Effector memory CD8-positive, alpha-beta T cell (primary cell): ENCODE measurements at places on chromosomes 5 and 9.

DNA sequence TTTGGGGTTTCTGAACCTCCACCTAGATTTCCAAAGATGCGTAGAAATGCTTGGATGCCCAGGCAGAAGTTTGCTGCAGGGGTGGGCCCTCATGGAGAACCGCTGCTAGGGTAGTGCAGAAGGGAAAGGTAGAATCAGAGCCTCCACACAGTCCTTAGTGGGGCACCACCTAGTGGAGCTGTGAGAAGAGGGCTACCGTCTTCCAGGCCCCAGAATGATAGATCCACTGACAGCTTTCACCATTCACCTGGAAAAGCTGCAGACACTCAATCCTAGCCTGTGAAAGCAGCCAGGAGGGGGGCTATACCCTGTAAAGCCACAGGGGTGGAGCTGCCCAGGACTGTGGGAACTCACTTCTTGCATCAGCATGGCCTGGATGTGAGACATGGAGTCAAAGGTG is 13.3 kb upstream of the HSDL2 start:
- peaks cover 2% of the 10 kb centered on the region for H3K36me3 ChIP-seq
- no peaks in the 10 kb centered on the region for H3K4me1 ChIP-seq
- no peak overlapping the region for H3K27ac ChIP-seq
- H3K4me3 ChIP-seq: no peak overlapping the region

- no peaks in the 10 kb centered on the region for H3K36me3 ChIP-seq
- H3K27ac ChIP-seq: no peak overlapping the region
- DNase-seq: no peak
- H3K4me3 ChIP-seq: no peak overlapping the region
- no peaks in the 10 kb centered on the region for H3K4me1 ChIP-seq
Observed at GRCh38 chr9:111178331-111179055, 140.2 kb upstream of the LPAR1 start.

- H3K27me3 ChIP-seq: no peaks in the 10 kb centered on the region
- H3K4me1 ChIP-seq: peaks cover 26% of the 10 kb centered on the region
- no peak for DNase-seq
- H3K27ac ChIP-seq: peak overlapping the region; percentile 97
- H3K4me3 ChIP-seq: peak overlapping the region; percentile 77
Observed at GRCh38 chr9:126412905-126413304, 86.3 kb downstream of the MVB12B start.

DNA sequence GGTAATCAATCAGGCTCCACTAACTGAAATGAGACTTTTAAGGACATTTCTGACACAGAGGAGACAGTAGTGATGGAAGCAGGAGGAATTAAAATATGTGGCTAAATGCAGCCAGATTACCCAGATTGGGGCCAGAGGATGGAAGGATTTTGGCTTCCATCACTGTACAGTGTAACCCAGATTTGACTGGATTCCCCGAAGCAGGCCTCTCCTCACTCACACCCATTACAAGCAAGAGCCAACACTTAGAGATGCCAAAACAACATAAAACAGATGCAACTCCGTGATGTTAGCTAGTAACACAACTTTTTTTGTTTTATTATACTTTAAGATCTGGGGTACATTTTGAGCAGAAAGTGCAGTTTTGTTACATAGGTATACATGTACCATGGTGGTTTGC is 17.6 kb downstream of the TEK start:
- H3K4me1 ChIP-seq: no peaks in the 10 kb centered on the region
- no peaks in the 10 kb centered on the region for H3K36me3 ChIP-seq
- H3K4me3 ChIP-seq: no peak overlapping the region
- H3K27ac ChIP-seq: no peak overlapping the region

- H3K36me3 ChIP-seq: peaks cover 85% of the 10 kb centered on the region
- H3K4me1 ChIP-seq: peaks cover 59% of the 10 kb centered on the region
- no peaks in the 10 kb centered on the region for H3K27me3 ChIP-seq
- peak overlapping the region; percentile 99 for H3K4me3 ChIP-seq
- peak overlapping the region; percentile 100 for H3K27ac ChIP-seq
Observed at GRCh38 chr9:125238127-125238914, 2.8 kb downstream of the HSPA5 start.

DNA sequence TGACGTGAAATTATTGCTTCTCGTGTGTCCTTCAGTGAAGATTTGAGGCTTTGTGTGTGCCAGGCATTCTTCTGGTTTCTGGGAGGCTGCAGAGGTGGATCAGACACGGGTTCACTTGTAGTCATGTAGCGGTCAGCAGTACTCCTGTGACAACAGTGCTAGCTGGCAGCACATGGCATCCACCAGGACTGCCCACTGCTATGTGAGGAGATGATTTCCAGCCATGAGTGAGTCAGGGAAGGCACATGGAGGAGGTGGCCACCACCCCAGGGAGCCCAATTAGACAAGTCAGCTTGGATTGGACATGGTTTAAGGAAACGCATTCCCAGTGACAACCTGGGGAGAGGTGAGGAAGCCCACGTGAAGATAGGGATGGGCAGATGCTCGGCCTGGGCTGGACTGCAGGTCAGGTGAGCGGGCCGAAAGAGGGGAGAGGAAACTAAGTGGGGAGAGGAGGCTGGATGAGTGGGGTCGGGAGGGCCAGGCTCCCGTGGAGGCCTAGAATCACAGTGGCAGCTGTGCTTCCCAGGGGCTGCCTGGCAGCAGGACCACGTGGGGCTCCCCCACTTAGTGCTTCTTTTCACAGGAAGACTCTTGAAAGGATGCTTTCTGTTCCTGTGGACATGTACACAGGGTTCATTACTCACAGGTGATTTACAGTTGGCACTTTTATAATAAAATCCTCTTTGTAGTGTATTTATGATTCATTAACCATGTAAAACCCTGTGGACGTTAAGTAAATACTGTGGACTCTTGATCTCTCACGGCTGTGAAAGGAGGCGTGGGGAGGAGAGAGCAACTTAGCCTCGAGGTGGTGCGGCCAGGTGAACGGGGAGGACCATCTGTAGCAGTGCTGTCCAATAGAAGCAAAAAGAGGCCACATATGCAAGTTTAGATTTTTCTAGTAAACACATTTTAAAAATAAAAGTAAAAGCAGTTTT is 80.0 kb upstream of the OTULINL start:
- no peak overlapping the region for H3K4me3 ChIP-seq
- no peak for DNase-seq
- no peak overlapping the region for H3K27ac ChIP-seq
- H3K4me1 ChIP-seq: peaks cover 2% of the 10 kb centered on the region
- no peaks in the 10 kb centered on the region for H3K27me3 ChIP-seq
- no peaks in the 10 kb centered on the region for H3K36me3 ChIP-seq

DNA sequence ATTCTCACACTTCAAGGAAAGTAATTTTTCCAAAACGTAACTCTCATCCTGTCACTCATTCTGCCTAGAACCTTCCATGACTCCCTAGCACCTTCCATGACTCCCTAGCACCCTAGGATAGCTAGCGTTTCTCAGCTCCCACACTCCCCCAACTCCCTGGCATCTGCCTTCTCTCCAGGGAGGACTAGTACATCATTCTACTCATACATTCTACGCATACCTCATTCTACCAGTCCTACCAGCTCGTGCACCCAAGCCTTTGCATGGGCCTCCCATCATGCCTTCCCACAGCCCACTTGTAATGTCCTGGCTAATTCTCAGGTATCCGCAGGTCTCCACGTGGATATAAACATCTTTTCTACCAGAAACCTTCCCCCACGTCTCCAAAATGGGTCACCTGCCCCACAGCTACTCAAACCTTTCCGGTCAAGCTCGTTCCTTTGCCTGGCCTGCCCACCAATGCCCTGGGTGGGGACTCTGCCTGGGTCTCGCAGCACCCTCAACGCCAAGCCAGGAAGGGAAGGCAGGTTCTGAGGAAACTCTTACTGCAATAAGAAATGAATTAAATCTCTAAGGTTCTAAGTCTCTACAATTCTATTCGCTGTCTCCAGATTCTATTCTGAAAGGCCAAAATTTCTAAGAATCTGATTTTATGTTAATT is 930 bp downstream of the ANKS6 start:
- DNase-seq: no peak
- H3K4me1 ChIP-seq: peaks cover 29% of the 10 kb centered on the region
- no peaks in the 10 kb centered on the region for H3K27me3 ChIP-seq
- no peak overlapping the region for H3K27ac ChIP-seq
- peaks cover 2% of the 10 kb centered on the region for H3K36me3 ChIP-seq
- H3K4me3 ChIP-seq: peak overlapping the region; percentile 92

- peaks cover 8% of the 10 kb centered on the region for H3K4me1 ChIP-seq
- no peak for DNase-seq
- H3K27me3 ChIP-seq: no peaks in the 10 kb centered on the region
- H3K36me3 ChIP-seq: no peaks in the 10 kb centered on the region
Observed at GRCh38 chr5:74956278-74956677, 90.1 kb upstream of the FAM169A start.

DNA sequence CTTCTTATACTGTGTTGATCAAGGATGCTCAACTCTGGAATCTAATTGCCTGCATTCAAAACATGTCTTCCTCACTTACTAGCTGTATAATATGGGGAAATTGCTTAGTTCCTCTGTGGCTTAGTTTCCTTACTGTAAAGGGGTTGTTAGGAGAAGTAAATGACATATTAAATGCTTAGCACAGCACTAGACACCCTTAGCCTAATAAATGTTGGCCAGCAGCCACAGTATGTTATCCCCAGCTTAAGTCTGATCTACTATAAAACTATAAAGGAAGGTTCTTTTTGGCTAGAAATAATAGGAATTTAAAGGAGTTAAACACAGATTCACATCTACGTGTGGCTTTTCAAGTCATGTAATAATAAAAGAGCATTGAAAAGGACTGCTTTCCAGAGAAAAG is 232.4 kb downstream of the PCSK1 start:
- no peak overlapping the region for H3K4me3 ChIP-seq
- no peak overlapping the region for H3K27ac ChIP-seq

DNA sequence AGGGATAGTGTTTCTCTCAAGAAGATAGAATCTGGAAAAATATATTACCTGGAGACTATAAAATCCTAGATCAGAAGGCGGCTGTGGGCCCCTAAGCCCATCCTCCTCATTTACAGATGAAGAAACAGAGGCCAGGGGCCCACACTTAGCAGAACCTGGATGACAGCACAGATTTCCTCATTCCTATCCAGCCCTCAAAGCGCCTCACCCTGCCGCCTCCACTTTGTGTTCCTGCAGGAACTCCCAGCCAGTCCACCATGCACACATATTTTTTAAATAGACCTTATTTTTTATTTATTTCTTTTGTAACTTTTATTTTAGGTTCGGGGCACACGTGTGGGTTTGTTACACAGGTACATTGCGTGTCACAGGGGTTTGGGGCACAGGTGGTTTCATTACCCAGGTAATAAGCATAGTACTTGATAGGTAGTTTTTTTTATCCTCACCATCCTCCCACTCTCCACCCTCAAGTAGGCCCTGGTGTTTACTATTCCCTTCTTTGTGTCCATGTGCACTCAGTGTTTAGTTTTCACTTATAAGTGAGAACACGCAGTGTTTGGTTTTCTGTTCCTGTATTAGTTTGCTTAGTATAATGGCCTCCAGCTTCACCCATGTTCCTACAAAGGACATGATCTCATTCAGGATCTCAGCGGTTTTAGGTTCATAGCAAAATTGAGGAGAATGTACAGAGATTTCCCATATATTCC is 85.5 kb upstream of the MAP1B start:
- peaks cover 45% of the 10 kb centered on the region for H3K27me3 ChIP-seq
- H3K27ac ChIP-seq: no peak overlapping the region
- no peak for DNase-seq
- no peaks in the 10 kb centered on the region for H3K4me1 ChIP-seq

DNA sequence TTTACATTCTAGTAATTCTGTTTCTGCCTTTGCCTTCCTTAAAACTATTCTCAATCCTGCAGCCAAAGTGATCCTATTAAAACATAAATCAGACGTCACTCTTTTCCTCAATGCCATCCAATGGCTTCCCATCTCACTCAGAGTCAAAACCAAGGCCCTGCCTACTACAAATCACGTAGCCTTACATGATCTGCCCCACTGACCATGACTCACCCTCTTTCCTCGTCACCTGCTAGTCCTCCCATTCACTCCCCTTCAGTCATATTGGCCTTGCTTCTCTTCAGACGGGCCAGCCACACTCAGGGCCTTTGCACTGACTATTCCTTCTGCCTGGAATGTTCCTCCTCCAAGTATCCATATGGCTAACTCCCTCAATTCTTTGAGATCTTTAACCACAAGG is 39.0 kb upstream of the DMXL1 start:
- H3K4me3 ChIP-seq: no peak overlapping the region
- H3K36me3 ChIP-seq: no peaks in the 10 kb centered on the region
- DNase-seq: no peak
- no peaks in the 10 kb centered on the region for H3K27me3 ChIP-seq
- peak overlapping the region; percentile 87 for H3K27ac ChIP-seq

DNA sequence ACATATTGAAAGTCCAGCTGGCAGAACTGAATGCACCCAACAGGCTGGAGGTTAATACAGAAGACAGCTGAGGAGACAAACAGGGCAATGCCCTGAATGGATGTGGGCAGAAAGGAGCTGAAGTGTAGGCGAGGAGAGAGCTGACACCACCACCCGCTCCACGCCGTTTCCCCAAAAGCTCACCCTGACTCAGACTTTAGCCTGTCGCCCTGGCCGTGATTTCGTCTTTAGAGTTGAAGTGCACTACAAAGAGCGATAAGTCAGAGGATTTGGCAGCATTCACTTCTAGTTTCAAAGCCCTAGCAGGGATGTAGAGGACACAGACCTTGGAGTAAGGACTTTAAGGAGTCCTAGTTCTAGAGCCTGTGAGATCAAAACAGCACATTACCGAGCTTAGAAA is 2.2 kb upstream of the ERAP1 start:
- H3K4me1 ChIP-seq: peaks cover 29% of the 10 kb centered on the region
- no peak for DNase-seq
- H3K36me3 ChIP-seq: peaks cover 36% of the 10 kb centered on the region
- H3K27ac ChIP-seq: peak overlapping the region; percentile 100
- H3K27me3 ChIP-seq: no peaks in the 10 kb centered on the region
- H3K4me3 ChIP-seq: no peak overlapping the region

GRCh38 chr5:159345336-159345735 is 15.0 kb upstream of the IL12B start:
- H3K4me3 ChIP-seq: no peak overlapping the region
- no peak for DNase-seq
- H3K4me1 ChIP-seq: peaks cover 31% of the 10 kb centered on the region
- no peaks in the 10 kb centered on the region for H3K27me3 ChIP-seq
- peaks cover 5% of the 10 kb centered on the region for H3K36me3 ChIP-seq
- H3K27ac ChIP-seq: peak overlapping the region; percentile 2
